ENCODE measurements at places on chromosomes 5 and 9.

GRCh38 chr5:73081093-73081492 is 39.3 kb upstream of the TMEM171 start:
- no peak for DNase-seq

DNA sequence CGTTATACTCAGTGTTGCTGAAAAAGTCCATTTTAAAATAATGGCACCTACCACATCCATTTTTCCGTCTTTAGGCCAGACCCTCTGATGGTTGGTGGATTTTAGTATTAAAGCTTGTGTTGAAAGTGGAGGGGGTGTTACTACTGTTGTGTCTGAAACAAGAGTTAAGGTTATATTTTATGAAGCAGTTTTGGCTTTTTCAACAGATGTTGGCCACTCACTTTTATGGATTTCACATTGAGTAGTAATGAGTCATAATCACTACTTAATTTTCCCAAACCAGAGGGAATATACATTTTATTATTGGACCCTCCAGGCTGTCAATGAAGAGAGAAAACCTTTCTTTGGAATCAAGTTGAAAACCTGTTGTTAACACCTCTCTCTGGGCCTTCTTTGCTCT is 88.0 kb downstream of the TRIO start:
- DNase-seq: no peak

DNA sequence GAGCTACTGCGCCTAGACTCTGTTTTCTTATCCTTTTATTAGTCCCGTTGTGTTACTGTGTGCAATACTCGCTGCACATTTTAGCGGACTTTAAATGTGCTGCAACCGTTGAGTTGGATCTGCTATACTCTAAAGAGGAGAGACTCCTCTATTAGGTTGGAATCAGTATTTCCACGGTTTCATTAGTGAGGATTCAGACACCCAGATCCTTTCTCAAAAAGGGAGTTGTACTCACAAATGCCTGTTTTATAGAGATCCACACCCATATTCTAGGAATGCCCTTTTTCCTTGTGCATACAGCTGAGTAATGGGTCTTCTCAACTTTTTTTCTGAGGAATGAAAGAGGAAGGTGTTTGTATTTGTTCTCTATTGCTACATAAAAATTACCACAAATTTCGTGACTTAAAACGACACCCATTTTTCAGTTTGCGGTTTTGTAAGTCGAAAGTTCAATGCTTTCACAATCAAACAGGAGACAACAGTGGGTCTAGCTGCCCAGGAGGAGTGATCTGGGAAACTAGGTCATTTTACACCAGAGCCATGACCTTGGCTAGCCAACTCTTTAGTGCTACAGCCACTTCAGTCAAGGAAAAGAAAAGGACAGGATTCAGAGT is 52.8 kb upstream of the SLC44A1 start:
- DNase-seq: peak; percentile 83

DNA sequence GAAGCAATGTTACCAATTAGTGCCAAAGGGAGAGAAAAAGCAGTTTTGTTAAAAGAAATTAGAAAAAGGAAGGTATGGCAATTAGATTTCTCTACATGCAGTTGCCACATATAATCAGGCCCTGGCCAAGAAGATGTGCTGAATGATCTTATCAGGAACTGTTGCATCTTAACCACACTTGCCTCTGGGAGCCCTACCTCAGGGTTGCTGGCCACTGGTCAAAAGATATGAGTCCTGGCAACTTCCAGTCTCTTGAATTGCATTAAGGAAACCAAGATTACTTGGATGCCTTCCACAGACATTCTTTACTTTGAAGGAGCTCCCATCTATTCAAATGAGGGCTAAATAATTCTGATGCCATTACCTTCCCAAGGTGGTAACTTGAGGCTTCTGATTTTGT is 60.4 kb downstream of the TNC start:
- DNase-seq: no peak

- no peak for DNase-seq
Observed at GRCh38 chr9:102253099-102253498, 514.7 kb upstream of the GRIN3A start.

GRCh38 chr9:26331223-26331622 is 561.4 kb downstream of the CAAP1 start:
- DNase-seq: no peak

DNA sequence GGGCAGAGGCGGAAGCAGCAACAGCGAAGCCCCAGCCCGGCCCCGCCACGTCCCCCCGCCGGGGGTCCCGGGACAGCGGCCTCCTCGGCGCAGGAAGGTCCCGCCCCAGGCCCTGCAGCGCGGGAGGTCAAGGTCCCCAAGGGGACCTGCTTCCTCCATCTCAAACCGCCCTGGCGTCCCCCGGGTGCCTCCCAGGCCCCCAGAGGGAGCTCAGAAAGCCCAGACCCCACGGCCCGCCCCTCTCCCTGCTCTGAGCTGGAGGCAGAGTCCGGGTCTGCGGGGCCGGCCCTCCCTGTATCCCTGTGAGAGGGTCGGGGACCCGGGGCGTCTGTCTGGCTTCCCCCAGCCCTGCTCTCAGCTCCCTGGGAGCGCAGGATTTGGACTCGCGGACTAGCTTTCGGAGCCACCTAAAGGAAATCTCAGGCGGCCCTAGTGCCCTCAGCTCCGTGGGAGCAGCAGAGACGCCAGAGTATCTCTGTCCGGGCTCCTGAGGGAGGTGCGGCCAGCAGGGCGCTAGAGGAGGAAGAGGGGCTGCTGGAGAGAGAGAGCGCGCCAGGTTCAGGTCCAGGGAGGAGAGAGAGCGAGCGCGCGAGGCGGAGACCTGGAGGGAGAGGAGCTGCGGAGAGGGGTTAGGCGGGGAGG is 30.7 kb downstream of the EXOC3 start:
- no peak for DNase-seq

DNA sequence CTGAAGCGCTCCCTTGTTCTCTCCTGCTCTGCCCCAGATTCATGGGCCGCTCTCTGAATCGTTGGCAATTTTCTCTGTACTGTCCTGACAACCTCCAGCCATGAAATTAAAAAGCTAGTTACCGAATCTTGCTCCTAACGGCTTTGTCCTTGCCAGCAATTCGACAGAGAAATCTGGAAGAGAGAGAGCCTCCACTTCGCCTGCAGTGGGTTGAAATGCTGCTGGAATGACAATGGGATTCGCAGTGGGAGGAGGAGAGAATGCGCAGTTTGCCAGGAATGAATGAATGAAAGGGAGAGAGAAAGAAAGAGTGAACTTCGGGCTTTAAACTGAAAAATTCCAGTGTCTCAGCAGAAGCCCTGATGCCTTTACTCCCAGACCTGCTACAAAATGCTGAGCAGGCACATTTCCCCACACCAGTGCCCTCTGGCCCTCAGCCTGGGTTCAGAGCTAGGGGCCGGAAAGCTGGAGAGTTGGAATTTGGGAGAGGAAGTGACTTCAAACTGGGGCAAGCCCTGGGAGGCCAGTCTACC is 11.5 kb upstream of the BOD1 start:
- DNase-seq: no peak

DNA sequence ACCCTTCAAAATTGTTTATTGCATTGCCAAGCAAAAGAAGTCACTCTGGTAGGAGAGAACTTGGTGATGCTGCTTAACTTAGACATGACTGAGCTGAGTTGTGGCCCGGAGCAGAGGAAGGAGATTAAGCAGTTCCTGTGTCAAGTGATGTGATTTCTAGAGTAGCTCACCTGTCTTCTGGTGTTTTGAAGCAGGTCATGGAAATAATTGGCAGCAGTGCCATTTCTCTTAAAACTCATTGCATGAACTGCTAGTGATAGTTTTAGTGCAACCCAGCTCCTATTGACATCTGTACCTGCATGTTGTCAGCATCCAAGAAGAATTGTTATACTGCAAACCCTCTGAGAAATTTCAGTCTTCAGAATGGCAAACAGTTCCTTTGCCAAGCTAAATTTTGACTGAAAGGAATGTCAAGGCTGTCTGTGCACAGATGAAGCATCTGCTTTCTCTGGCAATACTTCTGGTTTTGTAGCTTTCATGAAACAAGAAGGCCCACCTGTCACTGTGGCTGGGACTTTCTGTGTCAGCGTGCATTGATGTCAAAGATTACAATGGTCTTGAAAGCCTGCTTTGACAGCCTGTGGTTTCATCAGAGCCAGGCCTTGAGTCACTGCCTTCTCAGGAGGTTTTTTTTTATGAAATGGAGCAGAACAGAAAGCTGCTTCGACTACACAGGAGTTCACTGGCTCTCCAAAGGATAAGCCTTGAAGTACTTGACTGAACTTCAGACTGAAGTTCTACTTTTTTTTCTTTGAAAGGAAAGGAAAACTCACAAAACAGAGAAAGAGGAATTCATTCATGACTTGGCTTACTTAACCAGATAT is 90.6 kb downstream of the RALGPS1 start:
- DNase-seq: peak; percentile 98

- DNase-seq: no peak
Observed at GRCh38 chr9:87588339-87588738, 90.7 kb downstream of the DAPK1 start.

DNA sequence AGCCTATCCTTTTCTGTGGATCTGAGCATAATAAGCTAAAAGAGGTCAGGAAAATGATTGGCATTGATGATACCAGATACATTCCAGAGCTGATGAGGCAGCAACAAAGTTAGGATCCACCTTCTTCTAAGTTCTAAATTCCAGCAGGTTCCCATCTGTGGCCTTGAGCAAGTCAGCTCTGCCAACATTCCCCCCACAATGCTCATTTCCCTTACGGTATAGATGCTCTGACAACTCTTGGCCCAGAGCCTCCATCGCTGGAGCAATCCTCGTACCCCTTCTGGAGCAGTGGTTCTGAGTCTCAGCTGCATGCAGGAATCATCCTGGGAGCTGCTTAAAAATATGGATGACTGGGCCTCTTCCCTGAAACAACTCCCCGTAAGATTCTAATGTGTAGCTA is 78.1 kb downstream of the MED27 start:
- no peak for DNase-seq

DNA sequence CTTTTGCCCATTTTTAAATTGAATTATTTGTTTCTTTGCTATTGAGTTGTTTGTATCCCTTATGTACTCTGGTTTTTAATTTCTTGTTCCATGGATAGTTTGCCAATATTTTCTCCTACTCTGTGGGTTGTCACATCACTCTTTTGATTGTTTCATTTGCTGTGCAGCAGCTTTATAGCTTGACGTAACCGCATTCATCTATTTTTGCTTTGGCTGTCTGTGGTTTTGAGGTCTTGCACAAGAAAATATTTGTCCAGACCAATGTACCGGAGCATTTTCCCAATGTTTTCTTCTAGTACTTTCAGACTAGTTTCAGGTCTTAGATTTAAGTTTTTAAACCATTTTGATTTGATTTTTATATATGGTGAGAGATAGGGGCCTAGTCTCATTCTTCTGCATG is 36.2 kb upstream of the ZNF366 start:
- no peak for DNase-seq

DNA sequence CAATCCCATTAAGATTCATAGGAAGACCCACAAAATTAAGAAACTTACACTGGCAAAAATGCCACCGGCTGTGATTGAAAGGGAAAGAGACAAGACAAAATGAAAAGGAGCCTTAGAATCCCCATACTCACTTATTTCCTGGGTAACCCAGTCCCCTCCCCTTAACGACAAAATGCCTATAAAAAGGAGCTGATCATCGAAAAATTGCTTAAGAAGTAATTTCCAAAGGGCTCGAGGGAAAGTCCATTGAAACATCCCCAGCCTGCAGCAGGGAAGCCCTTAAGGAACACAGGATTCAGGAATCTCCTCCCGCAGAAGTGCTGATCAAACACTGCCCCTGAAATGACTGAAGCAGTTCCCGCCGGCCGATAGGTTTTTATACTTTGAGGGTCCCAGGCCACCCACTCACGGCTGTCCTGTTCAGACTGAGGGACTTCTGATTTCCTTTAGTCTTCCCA is 677 bp upstream of the ZNF79 start:
- no peak for DNase-seq

GRCh38 chr5:141001844-141002604 is 35.7 kb downstream of the PCDHAC2 start:
- no peak for DNase-seq

DNA sequence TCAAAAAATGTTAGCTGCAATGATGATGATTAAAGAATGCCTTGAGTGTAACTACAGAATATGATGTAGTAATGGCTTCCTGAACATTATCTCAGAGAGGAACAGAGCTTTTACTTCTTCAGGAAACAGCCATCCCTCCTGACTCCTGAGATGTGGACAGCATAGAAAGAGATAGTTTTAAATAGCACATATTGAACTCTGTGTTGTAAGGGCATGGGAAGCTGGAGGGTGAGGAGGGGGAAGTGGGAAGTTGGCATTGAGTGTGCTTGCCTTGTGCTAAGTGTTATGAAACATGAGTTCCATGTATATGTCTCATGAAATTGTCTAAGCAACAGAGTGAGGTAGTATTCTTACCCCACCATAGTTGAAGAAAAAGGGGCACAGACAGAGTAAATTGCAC is 161.5 kb upstream of the SLC28A3 start:
- no peak for DNase-seq

- DNase-seq: no peak
Observed at GRCh38 chr9:133112663-133113026, 8.4 kb downstream of the RALGDS start.

GRCh38 chr9:22623236-22623635 is 176.6 kb downstream of the DMRTA1 start:
- DNase-seq: no peak

DNA sequence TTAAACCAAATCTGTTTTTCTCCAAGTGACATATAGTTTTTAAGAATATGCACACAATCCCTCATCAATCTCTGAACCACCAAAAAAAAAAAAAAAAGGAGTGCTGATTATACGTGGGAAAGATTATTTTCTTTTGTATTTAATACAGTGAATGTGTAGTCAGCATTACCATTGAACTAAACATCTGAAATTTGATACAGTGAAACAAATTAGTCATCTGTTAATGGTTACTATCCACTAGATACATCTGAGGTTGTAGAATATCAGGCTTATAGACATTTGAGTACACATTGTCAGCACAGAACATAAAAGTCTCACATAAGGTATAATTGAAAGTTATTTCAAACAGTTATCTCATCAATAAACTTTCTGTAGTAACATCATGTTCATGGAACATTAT is 87.0 kb downstream of the SLF1 start:
- no peak for DNase-seq

- no peak for DNase-seq
Observed at GRCh38 chr9:76567086-76567485, 108.1 kb downstream of the GCNT1 start.

DNA sequence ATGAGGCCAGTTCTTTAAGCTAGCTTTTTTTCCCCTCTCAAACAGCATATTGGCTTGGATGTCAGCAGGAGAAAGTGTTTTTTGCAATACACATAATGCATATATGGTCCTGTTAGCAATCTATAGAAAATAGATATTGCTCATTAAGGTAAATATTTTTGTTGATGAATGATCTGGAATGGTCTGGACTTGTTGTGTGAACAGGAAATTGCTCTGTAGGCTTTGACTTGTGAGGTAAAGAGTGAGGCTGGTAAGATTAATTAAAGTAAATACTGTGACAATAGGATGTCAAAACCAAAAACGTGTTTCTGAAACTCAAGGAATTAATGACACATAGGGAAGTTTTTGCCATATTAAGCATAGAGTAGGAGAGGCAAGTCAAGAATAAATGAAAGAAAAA is 176.0 kb downstream of the TRIO start:
- no peak for DNase-seq

DNA sequence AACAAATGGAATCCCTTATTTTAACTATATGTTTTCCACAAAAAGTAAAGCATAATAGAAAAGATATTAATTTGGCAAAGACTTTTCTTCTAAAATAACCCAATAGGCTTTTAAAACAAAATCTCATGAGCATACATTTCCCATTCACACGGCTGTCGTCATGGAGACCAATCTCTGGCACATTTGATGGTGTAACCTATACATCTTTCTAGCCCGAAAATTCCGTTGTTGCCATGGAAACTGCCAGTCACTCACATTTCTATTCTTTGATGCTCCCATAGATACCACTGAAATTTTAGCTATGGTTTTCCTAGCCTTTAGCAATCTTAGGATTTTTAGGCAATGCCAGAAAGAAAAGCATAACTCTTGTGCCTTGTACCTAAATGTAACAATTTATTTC is 262.9 kb upstream of the TRPM3 start:
- no peak for DNase-seq

All from MM.1S (cell line).